ENCODE measurements at places on chromosomes 13 and 19. TPM values are rescaled to one million over a fixed set of nuclear protein-coding genes. Genes with fewer than 3 reads are reported as not detected.

DNA sequence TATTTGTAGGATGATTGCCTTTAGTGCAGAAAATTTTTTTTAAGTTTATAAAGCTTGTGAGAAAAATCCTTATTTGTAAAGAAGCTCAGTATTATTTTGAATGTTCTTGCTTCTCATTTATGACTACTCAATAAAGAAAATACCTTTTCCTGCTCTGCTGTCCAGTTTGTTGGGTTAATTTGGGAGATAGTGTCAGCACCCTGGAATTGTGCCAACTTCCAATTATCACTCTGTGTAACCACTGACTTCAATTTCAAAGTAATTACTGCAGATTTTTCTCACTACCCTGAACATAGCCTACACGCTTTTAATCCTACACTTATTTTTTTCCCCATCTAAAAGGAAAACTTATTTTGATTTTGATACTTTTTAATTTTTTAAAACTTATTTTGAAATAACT is 93.1 kb downstream of the GGACT start:
- DNase-seq, result no peak

GRCh38 chr13:112634102-112634501 is 46.1 kb upstream of the TUBGCP3 start:
- no peak for DNase-seq

DNA sequence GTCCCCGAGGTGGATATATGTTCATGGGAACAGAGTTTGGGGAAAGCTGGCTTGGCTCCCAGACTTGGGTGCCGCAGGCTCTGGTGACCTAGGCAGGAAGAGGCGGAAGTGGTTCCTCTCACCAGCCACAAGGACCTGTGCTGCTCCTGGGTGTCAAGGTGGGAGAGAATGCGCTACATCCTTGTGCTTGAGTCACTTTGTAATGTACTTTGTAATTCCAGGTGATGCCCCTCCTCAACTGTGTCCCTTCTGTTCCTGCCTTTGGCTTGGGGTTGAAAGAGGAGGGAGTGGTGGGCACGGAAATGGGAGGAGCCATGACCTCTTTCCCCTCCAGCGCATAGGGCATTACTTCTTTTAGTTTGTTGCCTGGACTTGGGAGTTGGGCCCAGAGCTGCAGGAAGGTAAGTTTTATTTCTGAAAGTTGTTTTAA is 10.9 kb downstream of the GARRE1 start:
- DNase-seq, result no peak

DNA sequence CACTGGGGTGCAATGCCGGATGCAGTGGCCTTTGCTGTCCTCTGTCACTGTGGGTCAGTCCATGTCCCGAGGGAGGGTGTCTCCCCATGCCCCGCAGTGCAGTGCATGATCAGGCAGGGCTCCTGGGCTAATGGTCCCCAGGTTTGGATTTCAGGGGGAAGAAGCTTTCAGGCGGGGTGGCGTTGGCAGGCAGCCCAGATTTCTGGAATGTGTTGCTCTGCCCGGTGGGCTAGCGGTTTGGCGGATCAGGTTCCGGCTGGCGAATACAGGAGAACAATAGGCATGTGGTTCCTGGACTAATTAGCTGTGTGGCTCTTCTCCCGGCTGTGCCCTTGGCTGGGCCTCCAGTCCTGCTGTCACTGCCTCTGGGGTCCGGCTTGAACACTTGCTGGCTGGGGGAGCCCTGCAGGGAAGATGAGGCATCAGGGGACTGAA is 141.3 kb downstream of the FGF9 start:
- DNase-seq, result no peak

The ZSCAN4 gene
- total RNA-seq, result not detected

The YIPF2 gene
- total RNA-seq, result 23.0 TPM

The CCDC70 gene
- total RNA-seq, result not detected

All from activated B cell treated with CpG ODN at 0.5 μM for 24 hours (primary cell).